ENCODE measurements at places on chromosomes 2 and 18. TPM values are rescaled to one million over a fixed set of nuclear protein-coding genes. Genes with fewer than 3 reads are reported as not detected.

GRCh38 chr2:27225526-27225925 lies 8.4 kb downstream of the CAD start:
- no peaks in the 10 kb centered on the region for H3K27me3 ChIP-seq
- no peak overlapping the region for H3K27ac ChIP-seq
- no peak overlapping the region for H3K4me3 ChIP-seq
- DNase-seq = no peak
- H3K36me3 ChIP-seq = peaks cover 82% of the 10 kb centered on the region
- H3K4me1 ChIP-seq = no peaks in the 10 kb centered on the region

Gene DNAJC10
- total RNA-seq = 103 TPM

Gene HAAO
- total RNA-seq = 8.4 TPM

GRCh38 chr2:88350331-88351248 lies 101.9 kb downstream of the FOXI3 start:
- H3K27me3 ChIP-seq = peaks cover 35% of the 10 kb centered on the region
- peaks cover 20% of the 10 kb centered on the region for H3K4me1 ChIP-seq
- no peaks in the 10 kb centered on the region for H3K36me3 ChIP-seq
- peak overlapping the region; percentile 84 for H3K27ac ChIP-seq
- H3K4me3 ChIP-seq = peak overlapping the region; percentile 70
